NCI-H187 treated with DMSO at 0.1 percent for 48 hours (cell line): ENCODE measurements at places on chromosomes 4 and X.

DNA sequence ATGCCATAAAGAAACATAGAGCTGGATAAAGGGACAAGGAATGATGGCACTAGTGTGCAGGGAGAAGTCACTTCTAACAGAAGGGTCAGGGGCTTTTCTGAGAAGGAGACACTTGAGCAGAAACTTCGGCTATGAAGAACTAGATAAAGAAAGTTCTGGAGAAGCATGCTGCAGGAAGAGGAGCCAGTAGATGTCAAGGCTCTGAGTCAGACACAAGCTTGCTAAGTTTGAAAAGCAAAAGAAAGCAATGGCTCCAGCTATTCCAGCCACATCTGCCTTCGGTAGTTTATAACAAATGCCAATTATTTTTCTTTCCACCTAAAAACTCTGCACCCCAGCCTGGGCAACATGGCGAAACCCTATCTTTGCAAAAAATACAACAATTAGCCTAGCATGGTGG is 7.5 kb downstream of the NUDT6 start:
- no peak for DNase-seq

- no peak for DNase-seq
Observed at GRCh38 chrX:72282302-72282701, 5.3 kb upstream of the RPS4X start.

- DNase-seq: no peak
Observed at GRCh38 chrX:69741721-69742120, 125.8 kb downstream of the EDA start.

- no peak for DNase-seq
Observed at GRCh38 chr4:151227731-151228130, 49.2 kb upstream of the PRSS48 start.

GRCh38 chr4:17613761-17614415 is 553 bp upstream of the MED28 start:
- DNase-seq: no peak

DNA sequence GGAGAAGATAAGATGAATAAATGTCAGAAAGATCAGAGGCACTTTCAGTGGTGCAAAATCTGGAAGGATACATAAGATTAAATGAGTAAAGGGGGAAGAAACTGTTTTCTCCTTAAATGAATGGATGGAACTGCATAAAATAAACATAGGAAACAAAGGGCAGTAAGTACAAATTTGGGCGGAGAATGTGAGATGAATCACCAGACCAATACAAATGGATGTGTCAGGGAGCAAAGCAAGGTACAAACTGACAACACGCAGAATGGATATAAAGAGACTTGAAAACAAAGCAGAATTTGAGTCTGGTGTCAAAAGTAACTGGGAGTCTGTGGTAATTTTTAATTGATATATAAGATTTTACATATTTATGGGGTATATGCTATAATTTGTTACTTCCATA is 175.3 kb upstream of the PCDH18 start:
- no peak for DNase-seq
